ENCODE measurements at places on chromosomes 5 and 9. TPM values are rescaled to one million over a fixed set of nuclear protein-coding genes. Genes with fewer than 3 reads are reported as not detected.
A peak's percentile ranks its signal among the peaks of the same experiment; 100 is the strongest.

GRCh38 chr5:54669285-54669684, 151.7 kb downstream of the SNX18 start:
- DNase-seq = no peak

- no peak for DNase-seq
Observed at GRCh38 chr9:115374724-115375268, 256.8 kb upstream of the TNC start.

- no peak for DNase-seq
Observed at GRCh38 chr5:50647726-50648125, 18.7 kb upstream of the PARP8 start.

DNA sequence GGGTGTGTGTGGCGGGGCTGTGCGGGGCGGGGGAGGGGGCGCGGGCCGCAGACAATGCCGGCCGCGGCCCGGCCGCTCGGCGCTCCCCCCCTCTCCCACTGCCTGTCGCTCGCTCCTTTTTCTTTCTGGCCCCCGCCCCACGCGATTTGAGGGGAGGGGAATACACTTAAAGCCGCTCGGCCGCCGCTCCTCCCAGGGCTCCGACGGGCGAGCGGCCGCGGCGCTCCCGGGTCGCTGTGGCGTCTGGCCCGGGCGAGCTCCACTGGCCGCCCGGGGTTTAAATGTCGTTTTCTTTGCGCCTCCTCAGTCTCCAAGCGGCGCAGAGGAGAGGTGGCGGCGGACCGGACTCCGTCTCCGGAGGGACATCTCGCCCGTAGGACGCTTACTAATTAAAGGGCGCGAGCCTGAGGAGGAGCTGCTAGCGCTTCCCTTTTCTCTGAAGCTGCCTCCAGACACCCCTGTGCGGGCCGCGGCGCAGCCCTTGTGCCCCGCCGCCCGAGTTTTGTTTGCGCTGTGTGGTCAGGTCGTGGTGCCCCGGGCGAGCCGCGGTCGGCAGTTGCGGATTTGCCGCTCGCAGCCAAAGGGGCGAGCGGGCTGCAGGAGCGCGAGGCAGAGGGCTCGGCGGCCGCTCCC, 1.4 kb downstream of the ZSWIM6 start:
- DNase-seq = peak; percentile 31

DNA sequence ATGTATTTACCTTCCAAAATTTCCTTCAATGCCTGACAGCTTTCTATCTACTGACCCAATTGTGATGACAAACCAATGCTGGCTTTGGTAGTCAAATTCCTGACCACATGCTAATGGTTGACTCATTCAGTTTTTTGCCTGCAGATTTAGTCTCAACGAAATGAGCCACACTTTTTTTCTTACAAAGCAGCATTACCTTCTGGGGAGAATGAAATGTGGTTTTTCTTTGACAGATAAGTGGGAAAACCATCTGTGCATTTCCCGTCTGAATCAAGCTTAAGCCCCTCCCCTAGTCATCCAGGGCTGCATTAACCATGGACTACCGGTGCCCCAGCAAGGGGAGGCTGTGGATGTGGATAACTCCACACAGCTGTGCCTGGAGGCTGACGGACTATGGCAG, 99.6 kb upstream of the TAF11L2 start:
- DNase-seq = no peak

GRCh38 chr9:89603767-89604665, 796 bp upstream of the GADD45G start:
- peak; percentile 60 for DNase-seq

GRCh38 chr5:174245516-174246075, 200.1 kb downstream of the NSG2 start:
- DNase-seq = no peak

- no peak for DNase-seq
Observed at GRCh38 chr5:61286446-61287132, 45.5 kb upstream of the ZSWIM6 start.

KIF12 gene
- total RNA-seq = 11.6 TPM

FCN1 gene
- total RNA-seq = 0.27 TPM

ECPAS gene
- 89.0 TPM for total RNA-seq

All from cerebellum (tissue), 4 donors.